ENCODE measurements at places on chromosomes 1 and 21.
A peak's percentile ranks its signal among the peaks of the same experiment; 100 is the strongest.

DNA sequence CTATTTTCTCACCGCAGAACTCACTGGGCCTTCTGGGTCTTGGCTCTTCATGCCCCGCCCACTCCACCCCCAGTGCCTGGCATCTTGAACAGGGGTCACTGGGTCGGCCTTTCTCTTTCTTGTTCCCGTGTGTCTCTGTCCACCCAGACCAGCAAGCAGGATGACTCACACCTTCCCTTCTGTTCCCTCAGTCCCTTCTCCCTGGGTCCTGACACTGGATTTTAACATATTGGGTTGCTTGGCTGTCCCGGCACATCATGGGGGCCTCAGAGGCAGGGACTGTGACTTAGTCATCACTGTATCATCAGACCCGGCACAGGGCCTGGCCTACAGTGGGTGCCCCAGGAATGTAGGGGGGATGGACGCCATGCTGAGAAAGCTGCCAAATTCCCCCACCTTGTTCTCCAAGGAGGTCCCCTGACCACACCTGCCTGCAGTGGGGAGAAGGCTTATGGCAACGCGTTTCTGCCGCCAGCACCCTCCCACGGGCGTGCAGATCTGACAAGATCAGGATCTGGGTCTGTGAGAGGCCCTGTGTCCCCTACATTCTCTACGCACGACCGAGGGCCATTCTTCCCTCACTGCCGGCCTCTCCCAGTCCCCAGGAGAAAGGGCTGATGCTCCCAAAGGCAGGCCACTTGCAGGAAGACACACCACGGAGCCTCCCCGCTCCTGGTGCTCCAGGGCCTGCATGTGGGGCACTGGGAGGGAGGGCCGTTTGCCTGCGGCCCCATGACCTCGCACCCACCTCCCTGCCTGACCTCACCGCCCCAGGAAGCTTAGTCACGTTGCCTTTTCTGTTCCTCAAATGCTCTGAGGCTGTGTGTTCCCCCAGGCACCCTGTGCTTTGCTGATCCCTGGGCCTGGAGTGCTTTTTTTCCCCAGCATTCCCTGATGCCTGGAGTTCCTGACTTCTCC lies 157.2 kb upstream of the TMEM51 start:
- DNase-seq = peak; percentile 61

DNA sequence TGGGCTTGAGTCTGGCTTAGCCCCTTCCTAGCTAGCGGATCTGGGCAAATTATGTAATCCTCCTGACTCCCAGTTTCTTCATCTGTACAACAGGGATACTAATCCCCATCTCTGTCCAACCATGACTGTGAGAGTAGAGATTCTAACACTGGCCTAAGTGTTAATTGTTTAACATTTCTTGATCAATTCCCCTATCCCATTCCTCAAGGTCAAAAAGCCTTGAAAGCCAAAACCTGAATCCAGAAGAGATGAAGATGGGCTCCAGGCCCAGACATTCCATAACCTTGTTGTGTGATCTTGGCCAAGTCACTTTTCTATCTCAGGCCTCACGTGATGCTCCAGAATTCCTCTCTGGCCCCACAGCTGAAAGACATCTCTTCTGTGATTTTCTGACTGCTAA lies 18.8 kb upstream of the PHLDA3 start:
- DNase-seq = no peak

DNA sequence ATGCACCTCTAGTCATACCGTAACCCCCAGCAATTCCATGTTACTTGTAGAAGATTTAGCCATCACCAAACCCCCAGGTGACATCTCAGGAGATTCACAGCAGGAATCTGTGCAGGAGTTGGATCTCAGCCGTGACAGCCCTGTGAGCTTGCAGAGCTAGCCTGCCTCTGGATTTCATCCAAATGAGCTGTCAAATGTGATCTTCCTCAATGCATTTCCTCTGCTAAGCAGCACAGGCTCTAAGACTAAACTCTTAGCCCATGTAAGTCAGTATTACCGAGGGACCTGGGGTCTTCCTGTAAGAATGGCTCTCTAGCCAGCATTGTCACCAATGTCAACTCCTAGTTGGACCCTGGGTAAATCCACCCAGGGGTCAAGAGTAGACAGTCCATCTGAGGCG lies 41.7 kb downstream of the UMODL1 start:
- no peak for DNase-seq

GRCh38 chr1:34371829-34372532 lies 195.3 kb downstream of the C1orf94 start:
- no peak for DNase-seq

DNA sequence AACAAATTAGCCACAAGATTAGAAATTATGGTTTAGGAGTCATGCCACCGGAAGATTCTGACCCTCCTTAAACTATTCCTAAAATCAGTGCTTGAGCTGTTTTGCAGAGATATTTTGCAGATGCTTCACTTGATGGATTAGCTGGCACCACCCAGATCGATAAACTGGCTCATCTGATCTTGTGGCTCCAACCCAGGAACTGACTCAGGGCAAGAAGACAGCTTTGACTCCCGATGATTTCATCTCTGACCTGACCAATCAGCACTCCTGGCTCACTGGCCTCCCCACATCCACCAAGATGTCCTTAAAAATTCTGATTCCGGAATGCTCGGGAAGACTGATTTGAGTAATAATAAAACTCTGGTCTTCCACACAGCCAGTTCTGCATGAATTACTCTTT lies 221.6 kb downstream of the RHOU start:
- no peak for DNase-seq

DNA sequence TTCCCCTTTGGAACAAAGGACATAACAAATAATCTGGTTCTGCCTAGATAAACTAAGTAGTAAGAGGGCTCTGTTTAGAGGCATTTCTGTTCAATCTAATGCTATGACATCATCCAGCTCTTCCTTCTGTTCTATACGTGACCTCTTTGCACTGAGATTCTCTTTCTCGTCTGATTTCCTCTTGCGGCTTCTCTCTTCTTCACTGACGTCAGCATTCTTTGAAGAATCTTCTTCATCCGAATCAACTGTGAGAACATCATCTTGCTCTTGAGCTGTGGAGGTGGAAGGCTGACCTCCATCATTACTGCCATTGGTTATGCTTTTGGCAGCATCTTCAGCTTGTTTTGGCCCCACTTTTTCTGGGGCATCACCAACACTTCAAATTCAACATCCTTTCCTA lies 130.4 kb downstream of the HS2ST1 start:
- no peak for DNase-seq

DNA sequence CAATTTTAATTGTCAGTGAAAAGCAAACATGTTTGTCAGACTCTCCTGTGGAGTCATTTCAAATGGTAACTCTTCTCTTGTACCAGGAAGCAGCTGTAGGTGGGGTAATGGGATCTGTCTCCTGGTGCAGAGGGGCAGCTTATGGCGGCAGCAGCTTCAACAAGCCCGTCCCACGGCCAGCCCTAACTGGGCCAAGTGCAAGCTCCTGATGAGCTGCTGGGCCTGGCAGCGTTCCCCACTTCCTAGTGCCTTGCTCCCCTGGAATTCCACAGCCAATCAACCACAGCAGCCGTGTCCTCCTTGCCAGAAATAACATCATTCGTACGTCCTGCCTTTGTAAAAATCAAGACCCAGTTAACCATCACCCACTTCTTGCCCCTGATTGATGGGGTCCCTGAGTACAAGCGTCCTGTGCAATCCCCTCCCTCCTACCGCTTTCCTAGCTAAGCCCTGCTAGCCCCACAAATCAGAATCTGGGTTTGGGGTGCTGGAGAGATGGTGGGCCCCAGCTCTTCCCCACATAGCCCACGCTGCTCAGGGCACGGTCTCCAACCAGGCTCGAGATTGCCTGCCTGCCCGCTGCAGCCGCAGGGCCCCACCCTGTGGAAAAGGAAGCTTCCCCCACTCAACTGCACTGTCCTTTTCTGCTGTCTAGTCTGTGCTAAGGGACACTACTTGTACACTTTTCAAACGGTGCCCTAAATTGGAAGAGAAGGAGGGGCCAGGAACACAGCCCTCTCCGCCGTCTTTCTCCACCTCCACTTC lies 61.2 kb downstream of the TOR1AIP2 start:
- DNase-seq = no peak
